ENCODE measurements at places on chromosomes 5 and 9.

GRCh38 chr5:19928562-19929421, 59.2 kb downstream of the CDH18 start:
- no peak for DNase-seq

DNA sequence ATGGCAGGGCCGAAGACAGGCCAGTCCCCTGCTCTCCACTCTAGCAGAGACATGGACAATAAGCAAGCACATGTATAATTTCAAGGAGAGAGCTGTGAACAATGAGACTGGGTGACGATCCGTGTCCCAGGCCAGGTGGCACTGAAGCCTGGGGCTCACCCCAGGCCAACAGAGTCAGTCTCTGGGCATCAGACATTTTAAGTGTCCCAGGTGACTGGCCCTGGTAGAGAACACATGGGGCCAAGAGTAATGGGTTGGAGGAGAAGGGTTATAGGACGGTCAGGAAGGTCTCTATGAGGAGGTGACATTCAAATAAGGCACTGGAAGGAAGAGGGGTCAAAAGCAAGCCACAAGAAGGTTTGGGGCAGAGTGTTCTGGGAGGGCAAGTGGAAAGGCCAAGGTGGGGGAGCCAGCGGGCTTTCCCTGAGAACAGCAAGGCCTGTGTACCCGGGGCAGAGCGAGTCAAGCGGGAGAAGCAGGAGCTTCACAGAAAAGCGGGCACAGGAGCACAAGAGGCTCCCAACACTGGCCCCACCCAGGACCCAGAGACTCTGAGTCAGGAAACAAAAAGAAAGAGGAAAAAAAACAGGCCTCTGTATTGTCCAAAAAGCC, 1.1 kb upstream of the AKNA start:
- DNase-seq: no peak

GRCh38 chr9:70297141-70297540, 38.4 kb downstream of the SMC5 start:
- DNase-seq: no peak

DNA sequence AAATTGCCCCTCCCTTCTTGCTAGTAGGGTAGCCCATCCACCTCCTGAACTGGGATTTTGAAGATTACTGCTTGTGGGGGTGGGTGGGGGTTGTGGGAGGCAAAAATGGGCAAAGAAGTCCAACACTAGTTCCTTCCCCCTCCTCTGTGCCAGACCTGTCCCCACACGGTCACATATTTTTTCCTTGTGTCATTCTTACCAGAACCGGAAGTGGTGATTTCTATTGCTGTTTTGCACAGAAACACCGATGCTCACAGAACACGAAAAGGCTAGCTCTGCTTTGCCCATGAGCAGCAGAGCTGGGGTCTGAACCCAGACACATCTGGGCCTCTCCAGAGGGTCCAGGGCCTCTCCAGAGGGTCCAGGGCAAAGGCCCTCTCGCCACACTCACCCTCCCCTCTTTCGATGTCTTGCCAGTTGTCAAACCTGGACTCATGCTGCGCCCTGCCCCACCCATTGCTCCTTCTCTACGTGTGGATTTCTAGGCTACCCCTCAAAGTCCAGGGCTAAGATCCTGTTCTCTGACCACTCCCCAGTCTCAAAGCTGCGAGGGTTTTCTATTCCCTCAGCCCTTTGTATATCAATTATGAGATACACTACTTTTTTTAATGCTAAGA, 264.4 kb upstream of the MSX2 start:
- no peak for DNase-seq

- no peak for DNase-seq
Measured at GRCh38 chr5:79687889-79688288, 1.7 kb upstream of the CMYA5 start.

- DNase-seq: no peak
Measured at GRCh38 chr5:117682416-117682815, 1107.8 kb upstream of the SEMA6A start.

DNA sequence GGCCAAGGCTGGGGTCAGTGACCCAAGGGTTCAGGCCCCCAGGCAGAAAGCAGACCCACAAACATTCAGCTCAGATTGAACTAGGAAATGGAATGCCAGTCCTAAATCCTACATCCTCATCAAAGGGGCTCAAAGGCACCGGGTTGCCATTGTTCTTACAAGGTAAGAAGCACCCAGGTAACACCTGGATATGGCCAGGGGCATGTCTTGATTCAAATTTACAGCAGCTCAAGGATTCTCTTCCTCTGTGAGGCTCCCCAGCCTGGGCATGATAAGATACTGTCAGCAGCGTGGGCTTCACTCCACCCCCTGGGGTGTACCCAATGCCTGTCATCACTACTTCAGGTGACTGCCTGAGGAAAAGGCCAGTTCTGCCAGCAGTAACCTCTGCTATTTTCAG, 92.1 kb upstream of the FSTL4 start:
- DNase-seq: no peak

GRCh38 chr9:115250621-115251032, 132.7 kb upstream of the TNC start:
- DNase-seq: no peak

GRCh38 chr9:109600142-109600541, 102.0 kb upstream of the PTPN3 start:
- DNase-seq: no peak

GRCh38 chr5:64518793-64519192, 13.0 kb downstream of the RGS7BP start:
- DNase-seq: no peak

GRCh38 chr9:125043148-125043547, 100.2 kb downstream of the SCAI start:
- DNase-seq: no peak

DNA sequence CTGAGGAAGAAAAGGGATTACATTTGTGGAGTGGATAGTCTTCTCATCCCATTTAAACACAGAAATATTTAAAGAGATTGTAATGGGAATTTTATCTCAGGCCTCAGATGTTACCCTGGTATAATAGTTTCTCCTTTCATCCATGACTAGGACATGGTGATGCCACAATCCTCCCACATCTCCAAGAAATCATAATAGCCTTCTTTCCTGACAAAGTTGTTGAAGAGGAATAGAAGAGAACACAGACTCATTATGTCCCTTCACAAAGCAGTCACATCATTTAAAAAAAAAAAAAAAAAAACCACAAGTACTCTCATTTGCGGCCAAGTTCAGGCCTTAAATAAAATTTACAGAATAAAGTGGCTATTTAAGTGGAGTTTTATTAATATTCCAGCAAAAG, 359.6 kb downstream of the DEPDC1B start:
- DNase-seq: no peak

GRCh38 chr5:176899946-176900779, 1.0 kb upstream of the HK3 start:
- no peak for DNase-seq

GRCh38 chr5:168251259-168251658, 40.2 kb upstream of the WWC1 start:
- no peak for DNase-seq

GRCh38 chr5:102048940-102049339, 247.1 kb downstream of the SLCO4C1 start:
- DNase-seq: no peak

All from activated CD4-positive, CD25-positive, alpha-beta regulatory T cell (primary cell).